ENCODE measurements at places on chromosomes 7 and 10.

DNA sequence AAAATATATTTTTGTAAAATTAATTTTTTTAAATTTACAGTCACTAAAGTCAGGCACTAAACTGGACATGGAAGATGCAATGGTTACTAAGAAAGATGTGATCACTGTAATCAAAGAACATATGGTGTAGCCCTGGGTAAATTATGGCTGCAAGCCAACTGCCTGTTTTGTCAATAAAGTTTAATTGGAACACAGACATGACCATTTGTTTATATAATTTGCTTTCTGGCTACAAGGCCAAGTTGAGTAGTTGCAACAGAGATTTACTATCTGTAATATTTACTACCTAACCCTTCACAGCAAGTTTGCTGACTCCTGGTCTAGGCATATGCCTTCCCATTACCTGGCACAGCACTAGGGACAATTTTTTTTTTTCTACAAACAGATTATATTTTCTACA, 448.9 kb downstream of the ADRA2A start:
- no peak for DNase-seq

DNA sequence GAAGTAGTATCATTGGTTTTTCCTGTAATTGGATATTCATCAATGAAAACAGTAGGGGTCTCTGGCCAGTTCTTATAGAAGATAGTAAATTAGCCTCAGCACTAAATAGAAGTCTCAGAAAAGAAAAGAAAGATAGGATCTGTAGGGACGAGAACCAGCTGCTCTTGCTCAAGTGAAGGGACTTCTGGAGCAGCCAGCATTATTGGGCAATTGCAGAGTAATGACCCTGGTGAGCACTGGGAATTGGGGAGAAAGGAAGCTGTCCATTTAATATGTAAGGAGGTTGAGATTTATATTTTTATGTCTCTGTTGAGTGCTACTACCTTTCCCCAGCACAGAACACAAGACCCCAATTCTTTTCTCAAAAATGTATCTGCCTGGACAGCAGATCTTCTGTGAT, 61.2 kb upstream of the WNT16 start:
- no peak for DNase-seq

- no peak for DNase-seq
Observed at GRCh38 chr7:45074528-45075354, 14.0 kb downstream of the NACAD start.

DNA sequence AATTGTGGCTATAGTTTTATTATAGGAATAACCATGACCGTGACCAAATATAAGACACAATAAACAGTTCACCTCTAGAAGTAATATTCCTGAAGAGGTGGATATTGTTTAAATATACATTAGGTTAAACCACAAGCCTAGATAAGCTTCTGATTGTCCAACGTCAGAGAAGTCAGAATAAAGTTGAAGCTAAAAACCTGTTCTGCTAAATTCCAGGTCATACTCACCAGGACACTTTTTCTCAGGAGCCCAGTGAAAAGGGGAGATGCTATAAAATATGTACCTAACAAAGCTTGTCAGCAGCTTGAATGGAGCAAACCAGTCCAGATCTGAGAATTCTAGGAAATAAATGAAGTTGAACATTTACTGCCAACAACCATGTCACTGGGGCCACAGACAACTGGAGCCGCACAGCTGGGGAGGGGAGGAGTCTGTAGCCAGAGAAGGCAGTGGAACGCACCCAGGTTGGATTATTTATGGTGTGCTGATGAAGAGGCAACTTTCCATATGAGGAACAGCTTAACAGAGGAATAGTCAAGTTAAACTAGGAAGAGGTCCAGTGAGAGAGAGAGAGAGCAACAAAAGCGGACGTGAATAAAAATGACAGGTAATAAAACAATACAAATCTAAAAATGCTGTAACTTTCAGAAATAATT, 191.1 kb downstream of the ZNF438 start:
- DNase-seq = no peak

DNA sequence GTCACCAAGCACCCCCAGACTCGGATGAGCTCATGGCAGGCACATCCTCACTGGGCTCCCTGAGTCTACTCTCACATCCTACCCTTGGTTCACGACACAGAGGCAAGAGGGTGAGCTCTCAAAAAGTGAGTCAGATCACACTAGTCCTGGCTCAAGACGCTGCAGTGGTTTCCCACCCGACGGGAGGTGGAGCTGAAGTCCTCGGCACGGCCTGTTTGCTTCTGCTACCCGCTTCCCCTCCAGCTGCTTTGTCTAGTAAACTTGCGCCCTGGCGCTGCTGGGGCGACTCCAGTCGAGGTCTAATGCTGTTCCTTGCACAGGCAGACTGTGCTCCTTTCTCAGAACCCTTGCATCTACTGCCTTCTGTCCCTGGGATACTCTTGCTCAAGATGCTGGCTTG, 13.5 kb upstream of the SFMBT2 start:
- DNase-seq = no peak

DNA sequence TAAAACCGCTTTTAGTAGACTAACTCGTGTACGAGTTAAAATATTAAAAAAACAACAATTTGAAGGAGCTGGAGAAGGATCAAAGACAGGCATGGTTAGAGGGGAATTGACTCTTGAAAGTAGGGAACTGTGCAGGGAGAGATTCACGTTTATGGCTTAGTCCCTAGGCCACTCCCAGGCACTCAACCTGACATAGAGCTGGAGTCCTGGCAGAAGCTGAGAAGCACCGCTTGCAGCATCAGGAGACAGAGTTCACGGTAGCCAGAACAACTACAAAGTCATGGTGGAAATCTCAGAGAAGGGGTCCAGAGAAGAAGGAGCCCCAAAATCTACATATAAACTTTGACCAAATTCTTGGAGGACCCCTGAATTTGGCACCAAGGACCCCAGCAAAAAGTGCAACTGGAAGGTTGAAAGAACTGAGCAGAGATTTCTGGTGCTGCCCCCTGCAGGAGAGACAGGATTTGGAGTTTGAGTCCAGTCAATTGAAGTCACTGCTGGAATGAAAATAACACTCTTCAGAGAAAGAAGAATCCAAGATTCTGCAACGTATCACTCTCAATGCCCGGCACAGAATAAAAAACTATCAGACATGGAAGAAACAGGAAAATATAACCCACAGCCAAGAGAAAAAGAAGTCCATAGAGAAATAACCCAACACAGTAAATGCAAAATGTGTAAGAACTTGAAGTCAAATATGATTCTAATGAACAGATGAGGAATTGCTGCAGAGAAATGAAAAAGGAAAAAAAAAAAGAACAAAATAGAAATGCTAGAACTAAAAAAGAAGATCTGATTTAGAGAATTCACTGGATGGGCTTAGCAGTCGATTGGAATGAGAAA, 493.3 kb upstream of the PODXL start:
- no peak for DNase-seq

- DNase-seq = no peak
Observed at GRCh38 chr10:63832686-63833085, 311.5 kb downstream of the REEP3 start.

DNA sequence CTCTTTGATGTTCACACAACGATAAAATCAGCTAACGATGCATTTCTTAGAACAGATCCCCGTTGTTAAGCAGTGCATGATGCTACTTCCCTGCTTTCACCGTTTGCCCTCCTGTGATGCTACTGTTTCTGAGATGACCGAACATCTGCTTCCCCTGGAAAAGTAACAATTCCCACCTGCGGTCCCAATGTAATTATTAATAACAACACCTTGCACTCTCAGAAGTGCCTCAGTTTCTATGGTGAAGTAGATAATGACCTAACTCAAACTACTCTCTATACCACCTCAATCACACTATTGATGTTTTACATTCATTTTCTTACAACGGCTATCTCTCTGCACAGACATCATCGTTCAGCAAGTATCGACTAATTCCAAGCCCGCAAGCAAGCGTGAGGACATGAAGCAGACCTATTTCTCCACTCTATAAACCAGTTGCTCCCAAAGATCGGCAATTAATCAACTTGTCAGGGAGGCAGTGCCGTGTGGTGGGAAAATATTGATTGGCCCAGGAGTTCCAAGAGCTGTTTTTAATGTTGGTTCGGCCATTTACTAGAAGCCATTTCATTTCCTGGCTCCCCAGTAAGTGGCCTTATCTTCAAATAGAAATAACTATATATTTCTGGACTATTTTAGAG, 42.7 kb downstream of the FAM107B start:
- DNase-seq = no peak

- peak; percentile 54 for DNase-seq
Observed at GRCh38 chr10:123148414-123149161, 652 bp downstream of the HMX2 start.

DNA sequence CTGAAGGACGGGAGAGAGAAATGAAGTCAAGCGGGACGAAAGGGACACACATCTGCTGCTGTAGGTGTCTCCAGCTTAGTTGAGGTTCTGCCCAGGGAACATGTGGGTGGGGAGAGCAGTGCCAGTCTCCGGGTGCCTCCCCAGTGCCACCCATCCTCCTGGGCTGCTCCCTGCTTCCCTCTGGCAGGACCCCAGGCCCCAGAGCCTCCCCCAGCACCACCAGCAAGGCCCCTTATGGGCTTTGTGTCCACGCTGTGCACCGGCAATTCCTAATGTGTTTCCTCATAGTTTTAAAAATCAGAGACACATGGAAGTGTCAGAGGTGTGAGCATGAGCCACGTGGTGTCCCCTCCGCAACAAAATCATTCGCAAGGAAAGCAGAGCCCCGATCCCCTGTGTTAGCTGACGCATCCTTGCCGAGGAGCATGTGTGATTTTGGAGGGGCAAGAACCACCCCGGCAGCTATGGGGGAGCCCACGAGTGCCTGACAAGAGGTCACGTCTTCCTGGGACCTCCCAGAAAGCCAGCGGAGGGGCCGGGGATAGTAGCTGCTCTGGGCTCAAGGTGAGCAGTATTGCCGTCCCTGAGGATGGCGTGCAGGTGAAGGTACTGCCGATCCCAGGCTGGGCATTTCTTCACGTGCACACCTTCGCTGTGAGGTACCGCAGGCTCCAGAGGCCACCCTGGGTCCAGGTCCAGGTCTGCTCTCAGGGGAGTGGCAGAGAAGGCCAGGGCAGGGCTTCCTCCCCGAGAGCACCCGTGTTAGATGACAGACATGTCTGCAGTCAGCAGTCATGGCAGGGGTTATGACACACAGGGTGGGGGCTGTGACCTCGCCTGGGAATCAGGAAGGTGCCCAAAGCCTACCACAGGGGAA, 448.2 kb upstream of the FOXK1 start:
- DNase-seq = no peak

GRCh38 chr7:229184-229964, 37.0 kb downstream of the FAM20C start:
- no peak for DNase-seq

- no peak for DNase-seq
Observed at GRCh38 chr7:95473276-95473985, 12.3 kb upstream of the ASB4 start.

GRCh38 chr7:32588657-32589056, 93.4 kb downstream of the AVL9 start:
- DNase-seq = no peak

DNA sequence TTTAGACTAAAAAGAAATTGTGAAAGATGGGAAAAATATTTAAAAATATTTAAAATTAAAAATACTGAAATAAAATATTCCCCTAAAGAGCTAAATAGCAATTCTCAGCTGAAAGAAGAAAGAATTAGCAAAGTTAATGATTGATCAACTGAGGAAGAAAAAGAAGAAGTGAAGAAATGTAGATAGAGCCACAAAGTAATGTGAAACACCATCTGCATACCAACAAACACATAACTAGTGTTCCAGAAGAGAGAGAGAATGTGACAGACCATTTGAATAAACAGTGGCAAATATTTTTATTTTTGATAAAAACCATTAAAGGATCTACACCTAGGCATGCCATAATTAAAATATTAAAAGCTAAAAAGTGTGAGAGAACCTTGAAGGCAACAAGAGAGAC, 784.5 kb upstream of the ZWINT start:
- DNase-seq = no peak

- no peak for DNase-seq
Observed at GRCh38 chr10:50260791-50261281, 9.5 kb upstream of the ASAH2 start.

DNA sequence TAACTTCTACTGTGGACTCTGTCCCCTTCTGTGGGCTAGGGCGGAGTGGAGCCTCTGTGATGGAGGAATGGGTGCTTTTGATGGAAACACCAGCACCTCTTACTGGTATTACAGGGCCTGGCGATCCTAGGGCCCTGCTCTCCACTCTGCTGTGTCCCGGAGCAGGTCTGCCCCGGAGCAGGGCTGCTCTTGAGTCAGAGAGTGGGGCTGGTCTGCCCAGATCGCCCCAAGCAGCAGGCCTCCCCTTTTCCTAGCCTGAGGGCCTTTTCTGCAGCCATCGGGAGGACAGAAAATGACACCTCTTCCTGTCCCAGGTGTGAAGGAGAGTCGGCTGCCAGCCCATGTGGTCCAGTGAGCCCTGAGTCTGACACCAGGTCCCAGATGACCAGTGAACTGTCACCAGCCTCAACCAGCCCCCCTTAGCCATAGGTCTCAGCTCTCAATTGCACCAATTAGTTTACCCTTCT, 1.4 kb downstream of the ZNF282 start:
- DNase-seq = peak; percentile 64

DNA sequence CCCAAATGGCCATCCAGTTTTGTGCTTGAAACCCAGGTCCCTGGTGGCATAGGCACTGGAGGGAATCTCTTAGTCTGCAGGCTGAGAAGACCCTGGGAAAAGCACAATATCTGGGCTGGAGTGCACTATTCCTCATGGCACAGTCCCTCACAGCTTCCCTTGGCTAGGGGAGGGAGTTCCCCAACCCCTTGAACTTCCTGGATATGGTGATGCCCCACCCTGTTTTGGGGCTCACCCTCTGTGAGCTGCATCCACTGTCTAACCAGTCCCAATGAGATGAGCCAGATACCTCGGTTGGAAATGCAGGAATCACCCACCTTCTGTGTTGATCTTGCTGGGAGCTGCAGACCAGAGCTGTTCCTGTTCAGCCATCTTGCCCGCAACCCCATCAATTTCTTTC, 19.8 kb upstream of the NAMPT start:
- no peak for DNase-seq

DNA sequence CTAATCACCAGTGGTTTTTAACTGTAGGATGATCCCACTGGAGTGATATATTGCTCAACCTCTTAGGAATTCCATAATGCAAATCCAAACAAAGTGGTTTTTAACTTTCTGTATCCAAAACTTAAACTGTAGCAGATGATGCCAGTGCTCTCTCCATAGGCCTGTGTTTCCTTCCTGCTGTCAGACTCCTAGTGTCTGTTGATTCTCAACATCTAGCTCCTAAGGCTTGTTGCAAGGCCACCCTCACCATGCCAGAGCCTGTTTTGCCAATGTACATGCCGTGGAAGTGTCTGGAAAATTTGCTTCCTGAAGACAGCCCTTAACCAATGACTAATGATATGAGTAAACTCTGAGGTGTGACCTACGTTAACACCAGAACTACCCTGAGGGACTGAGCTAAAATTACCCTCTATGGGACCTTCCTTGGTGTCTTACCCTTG, 39.3 kb downstream of the C1GALT1 start:
- DNase-seq = peak; percentile 60
